ENCODE measurements at places on chromosomes 2 and 18.
A peak's percentile ranks its signal among the peaks of the same experiment; 100 is the strongest.

DNA sequence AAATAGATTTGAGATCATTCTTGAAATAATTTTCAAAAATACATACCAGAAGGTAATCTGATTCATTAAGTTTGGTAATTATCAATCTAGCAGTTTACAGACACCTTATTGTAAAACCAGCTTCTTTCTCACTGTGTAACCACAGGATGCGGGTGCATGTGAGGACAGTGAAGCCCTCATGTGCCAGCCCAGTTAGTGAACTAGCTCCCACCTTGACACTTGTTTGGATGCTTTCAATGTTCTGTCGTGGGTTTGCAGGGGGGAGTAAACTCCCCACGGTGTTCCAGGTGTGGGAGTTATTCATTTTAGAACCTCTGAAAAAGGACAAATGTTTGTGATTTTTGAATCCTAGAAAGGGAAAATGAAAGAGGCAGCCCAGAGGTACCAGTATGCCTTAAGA lies 59.0 kb downstream of the WDSUB1 start:
- no peak for DNase-seq

DNA sequence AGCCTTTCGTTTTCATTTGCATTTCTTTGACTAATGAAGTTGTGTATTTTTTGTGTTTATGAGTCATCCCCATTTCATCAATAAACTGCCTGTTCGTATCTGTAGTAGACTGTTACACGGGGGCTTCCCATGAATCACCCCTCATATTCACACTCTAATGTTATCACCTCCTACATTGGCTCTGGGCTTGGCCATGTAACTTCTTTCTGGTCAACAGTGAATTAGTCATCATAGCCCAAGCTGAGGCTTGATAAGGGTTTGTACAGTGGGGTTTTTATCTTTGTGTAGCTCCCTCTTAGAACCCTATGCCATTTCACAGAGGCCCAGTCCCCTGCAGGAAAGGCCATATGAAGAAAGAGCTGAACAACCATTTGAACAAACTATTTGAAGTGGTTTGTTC lies 151.0 kb downstream of the CCBE1 start:
- DNase-seq = no peak

GRCh38 chr18:61929881-61930640 lies 37.3 kb upstream of the RNF152 start:
- DNase-seq = no peak

DNA sequence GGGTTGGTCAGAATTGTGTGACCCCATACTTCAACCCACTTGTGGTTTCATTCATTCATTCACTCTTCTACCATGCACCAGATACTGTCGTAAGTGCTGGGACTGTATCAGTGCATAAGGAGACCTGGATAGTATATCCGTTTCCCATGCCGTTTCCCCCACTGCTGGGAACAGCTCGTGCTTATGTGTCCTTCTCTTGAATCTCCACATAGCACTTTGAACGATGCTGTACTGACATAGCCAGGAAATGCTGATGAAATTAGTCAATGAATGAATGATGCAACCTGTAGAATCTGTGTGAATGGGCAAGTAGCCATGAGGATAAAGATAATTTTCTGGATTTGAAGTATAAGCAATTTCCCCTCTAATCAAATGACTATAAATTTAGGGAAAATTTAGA lies 276.1 kb downstream of the BCL2 start:
- no peak for DNase-seq

DNA sequence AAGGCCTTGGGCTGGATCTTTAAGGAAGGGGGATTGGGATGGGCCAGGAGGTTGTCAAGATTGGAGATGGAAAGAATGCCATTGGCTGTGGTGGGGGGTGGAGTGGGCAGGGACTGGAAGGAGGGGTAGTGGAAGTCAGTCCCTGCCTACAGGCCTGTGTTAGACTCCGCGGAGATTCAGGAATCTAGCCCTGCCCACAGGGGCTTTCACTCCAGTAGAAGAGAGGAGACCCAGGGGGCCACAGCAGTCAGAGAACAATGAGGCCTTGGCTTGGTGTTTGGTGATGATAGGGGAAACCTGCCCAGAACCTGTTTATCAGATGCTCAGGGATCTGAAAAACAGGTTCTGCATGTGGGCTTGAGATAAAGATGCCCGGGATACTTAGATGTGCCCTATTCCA lies 6.1 kb downstream of the STEAP3 start:
- DNase-seq = no peak

GRCh38 chr2:68779595-68779994 lies 45.0 kb downstream of the ARHGAP25 start:
- DNase-seq = no peak

DNA sequence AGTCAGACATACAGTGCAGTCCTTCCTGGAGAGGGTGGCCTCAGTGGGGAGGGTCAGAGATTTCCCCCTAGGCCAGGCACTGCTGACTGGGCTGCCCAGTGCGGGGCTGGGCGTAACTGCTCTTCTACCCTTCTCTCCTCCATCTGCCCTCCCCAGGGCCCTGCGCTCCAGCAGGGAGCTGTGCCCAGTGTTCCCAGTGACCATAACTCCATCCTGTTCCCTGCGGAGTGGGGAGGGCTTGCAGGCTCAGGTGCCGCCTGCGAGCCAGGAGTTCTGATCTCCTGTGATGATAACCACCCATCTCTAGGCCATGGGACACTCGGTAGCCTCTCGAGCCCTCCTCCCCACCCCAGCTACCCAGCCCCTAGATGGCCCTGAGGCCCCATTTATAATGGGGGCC lies 107.6 kb downstream of the SMAD7 start:
- DNase-seq = no peak

GRCh38 chr2:11320698-11321492 lies 23.5 kb downstream of the ROCK2 start:
- no peak for DNase-seq

DNA sequence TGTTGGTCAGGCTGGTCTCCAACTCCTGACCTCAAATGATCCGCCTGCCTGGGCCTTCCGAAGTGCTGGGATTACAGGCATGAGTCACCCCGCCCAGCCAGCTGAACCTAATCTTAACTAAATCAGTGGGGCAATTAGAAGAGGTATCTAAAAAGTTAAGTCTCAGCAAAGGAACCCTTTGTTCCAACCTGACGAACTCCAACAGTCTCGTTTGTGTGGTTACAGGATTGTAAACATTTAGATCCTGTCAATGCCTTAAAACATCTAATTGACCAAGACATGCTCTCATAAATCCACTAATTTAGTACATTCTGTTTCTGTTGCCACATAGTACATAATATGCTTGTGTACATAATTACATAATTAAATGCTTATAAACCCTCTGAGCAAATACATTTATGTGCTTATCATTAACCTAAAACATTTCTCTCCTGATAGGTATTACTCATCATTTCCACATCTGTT lies 31.1 kb upstream of the STK39 start:
- DNase-seq = no peak

GRCh38 chr2:224442071-224442967 lies 40.4 kb upstream of the FAM124B start:
- no peak for DNase-seq

GRCh38 chr2:29920130-29920577 lies 1.2 kb downstream of the ALK start:
- peak; percentile 40 for DNase-seq

DNA sequence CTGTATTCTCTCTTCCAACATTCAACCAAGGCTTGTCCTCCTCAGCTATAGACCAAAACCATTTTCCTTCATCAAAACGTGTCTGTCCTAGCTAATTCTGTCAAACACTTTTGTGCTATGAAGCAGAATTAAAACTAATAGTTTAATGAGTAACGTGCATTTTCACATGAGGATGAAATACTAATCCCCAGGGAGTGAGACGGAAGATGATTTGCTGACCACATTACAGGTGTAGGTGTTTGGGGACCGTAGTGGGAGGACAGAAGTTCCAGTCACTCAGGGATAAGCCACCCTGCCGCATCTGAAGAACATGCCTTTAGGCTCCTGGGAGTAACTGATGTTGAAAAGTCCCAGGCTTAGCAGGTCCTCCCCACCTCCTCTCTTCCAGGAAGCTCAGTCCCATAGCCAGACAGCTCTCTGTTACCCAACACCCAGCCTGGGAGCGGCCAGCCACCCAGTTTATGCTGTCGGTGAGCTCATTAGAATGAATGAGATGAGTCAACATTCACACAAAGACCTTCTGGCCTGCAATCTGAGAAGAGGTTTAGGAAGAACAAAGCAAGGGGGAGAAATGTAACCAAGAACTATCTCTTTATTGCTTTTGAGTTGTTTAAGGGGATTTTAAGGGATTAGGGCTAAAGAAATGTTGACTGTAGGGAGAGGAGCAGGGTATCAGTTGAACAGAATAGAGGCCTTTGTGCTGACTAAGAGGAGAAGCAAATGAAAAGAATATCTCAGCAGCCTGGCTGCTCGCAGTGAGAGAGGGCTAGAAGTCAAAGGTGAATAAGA lies 122.5 kb downstream of the FOXI3 start:
- no peak for DNase-seq

DNA sequence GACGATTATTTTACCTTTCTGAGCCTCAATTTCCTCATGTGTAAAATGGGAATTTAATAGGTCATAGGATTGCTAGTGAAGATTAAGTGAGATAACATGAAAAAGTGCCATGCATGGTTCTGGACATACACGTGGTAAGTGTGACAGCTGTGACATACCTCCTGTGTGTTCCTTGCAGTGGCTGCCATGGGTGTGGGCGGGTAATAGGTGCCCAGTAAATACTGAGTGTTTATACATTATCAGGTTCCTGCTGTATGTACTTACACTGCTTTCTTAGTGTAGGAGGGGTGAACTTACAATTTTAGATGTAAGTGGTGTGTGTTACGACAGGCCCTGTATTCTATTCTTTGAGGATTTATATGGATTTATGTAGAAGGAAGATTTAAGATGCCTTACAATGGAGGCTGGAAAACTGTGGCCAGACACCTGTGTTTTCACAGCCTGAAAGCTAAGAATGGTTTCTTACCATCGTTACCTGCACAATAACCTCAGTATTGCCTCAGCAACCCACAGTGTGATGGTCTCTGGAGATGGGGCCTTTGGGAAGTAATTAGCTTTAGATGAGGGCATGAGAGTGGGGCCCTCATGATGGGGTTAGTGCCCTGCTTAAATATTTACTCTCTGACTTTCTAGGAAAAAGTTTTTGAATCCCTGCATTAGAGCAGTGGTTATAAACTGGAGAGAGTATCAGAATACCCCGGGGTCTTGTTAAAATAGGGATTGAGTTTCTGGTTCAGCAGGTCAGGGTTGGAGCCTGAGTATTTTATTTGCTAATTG lies 78.1 kb downstream of the ASAP2 start:
- DNase-seq = no peak

GRCh38 chr2:78532762-78533379 lies 492.6 kb upstream of the REG3G start:
- DNase-seq = no peak

GRCh38 chr2:88442473-88442872 lies 10.0 kb downstream of the FOXI3 start:
- no peak for DNase-seq

GRCh38 chr2:40384714-40385113 lies 67.2 kb downstream of the SLC8A1 start:
- no peak for DNase-seq

DNA sequence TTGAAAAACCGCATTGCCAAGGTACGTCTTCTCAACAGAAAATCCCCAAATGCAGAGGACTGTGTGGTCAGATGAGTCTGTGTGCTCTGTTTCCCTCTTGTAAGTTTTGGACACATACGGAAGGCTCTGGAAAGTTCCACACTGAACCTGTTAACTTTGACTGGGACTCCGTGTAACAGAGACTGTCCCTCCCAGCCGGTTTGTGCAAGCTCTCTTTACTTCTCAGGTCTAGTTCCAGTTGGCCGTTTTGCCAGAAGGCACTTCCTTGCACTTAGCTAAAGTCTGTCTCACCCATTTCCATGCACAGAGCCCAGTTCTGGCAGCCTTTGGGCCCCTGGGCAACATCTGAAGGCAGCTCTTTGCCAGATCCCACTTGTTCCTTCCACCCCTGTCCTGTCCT lies 22.0 kb downstream of the EFHD1 start:
- DNase-seq = peak; percentile 49

DNA sequence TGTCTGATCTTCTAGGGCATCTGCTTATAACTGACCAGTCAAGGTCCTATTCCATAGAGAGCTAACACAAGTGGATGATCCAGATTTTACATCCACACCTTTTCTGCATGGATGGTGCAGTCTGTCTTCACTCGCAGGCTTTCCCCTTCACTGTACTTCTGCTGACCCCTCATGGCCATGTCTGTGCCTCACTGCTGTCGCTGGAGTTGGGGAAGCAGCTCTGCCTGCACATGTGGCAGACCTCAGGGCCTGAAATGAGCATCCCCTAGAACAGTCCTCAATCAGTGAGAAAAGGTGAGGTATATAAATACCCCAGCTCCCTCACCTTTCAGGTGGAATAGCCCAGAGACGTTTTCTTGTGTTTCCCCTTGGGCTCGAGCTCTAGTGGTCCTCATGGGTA lies 233.8 kb downstream of the ANKRD36B start:
- DNase-seq = no peak

DNA sequence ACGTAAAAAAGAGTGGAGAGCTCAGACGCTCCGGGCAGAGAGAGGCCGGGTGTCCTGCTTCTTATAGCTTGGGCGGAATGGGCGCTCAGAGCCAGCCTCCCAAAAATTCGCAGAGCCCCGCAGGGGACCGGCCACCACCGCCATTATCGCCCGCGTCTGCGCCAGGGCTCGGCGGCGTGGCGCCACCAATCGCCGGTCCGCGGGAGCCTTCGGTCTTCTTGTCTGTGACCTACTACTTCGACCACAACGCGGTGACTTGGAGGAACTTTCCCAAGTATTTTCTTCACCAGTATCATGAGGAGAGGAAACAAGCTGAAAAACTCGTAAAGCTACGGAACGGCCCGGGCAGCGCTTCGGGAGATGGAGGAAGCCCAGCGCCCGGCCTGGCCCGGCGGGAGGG lies 1138.1 kb upstream of the CHAC2 start:
- no peak for DNase-seq

- DNase-seq = peak; percentile 72
Measured at GRCh38 chr2:111900859-111901258, 2.5 kb downstream of the MERTK start.

- no peak for DNase-seq
Measured at GRCh38 chr2:43180897-43181296, 45.5 kb downstream of the ZFP36L2 start.

DNA sequence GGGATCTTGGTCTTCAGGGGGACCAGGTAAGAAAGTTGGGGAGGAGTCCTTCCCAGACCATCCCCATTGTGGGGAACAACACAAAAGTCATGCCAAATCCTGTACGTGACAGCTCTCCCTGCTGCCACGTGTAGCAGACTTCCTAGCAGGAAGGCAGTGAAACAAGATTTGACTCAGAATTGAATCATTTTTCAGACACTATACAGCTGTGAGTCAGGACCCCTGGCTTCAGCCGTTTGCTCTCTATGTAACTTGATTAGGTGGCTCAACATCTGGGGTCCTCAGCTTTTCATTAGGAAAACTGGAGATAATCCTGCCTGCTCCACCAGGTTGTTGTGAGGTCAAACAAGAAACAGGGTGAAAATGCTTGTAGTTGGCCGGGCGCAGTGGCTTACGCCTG lies 32.9 kb upstream of the PDCL3 start:
- no peak for DNase-seq

- no peak for DNase-seq
Measured at GRCh38 chr18:58527952-58528287, 101.0 kb downstream of the ALPK2 start.

All from Ammon's horn (tissue), 1 donor.